ENCODE measurements at places on chromosomes 12 and 14.

DNA sequence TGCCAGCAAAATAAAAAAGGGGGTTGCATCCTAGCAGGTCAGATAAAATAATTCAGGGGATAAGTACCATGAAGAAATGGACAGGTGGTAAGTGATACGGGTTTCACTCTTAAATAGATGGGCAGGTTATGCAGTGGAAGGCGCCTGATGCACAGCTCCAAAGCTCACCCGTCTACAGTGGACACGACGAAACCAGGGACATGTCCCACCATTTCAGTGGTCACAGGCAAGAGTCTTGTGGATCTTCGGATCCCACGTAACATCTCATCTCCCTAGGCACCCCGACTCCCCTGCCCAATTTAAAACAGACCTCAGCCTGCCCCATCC, 60.5 kb downstream of the DDX51 start:
- DNase-seq = no peak

- DNase-seq = no peak
Observed at GRCh38 chr14:101972126-101972866, 7.9 kb downstream of the DYNC1H1 start.

DNA sequence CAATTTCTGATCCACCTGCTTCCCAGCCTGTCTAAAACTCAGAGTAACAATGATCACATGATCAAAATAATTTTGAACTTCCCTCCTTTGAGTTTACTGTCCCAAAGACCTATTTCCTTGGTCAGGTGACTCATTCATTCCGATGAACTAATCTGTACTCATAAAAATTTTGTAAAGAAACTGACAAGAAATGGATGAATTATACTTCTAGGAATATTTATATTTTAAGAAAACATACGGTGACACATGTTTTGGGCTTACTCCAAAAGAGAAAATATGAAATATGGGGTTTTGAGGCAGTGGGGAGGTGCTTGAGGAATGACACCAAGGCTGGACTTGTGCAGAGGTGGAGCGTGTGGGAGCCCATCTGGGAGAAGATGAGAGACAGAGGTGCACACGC, 42.0 kb downstream of the GUCY2C start:
- DNase-seq = no peak

- DNase-seq = no peak
Observed at GRCh38 chr14:104689881-104690711, 678 bp downstream of the INF2 start.

- DNase-seq = no peak
Observed at GRCh38 chr14:77064521-77065178, 33.4 kb upstream of the CIPC start.

GRCh38 chr14:90659156-90659555, 157.1 kb downstream of the TTC7B start:
- no peak for DNase-seq

DNA sequence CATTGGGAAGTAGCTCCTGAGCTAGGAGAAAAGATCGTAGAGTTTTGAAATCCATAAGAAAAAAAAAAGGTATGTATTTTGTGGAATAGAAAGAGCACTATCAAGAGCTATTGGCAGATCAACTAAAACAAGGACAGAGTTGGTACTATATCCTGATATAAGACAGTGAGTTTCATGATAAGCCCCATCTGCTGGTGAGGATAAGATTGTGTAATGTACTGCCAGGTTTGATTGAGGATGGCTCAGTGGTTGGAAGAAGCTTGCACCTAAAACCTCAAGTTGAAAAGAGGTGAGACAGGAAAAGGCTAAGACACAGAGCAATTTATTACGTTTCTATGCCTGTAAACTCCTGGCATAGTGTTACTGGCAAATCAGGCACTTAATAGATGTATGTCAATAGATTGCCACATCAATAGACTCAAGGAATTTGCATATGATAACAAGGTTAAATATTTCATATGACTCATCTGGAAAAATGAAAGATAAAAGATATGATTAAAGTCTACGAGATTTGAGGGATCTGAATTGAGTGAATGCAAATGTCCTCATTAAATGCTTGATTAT, 525.6 kb downstream of the FLRT2 start:
- peak; percentile 33 for DNase-seq

DNA sequence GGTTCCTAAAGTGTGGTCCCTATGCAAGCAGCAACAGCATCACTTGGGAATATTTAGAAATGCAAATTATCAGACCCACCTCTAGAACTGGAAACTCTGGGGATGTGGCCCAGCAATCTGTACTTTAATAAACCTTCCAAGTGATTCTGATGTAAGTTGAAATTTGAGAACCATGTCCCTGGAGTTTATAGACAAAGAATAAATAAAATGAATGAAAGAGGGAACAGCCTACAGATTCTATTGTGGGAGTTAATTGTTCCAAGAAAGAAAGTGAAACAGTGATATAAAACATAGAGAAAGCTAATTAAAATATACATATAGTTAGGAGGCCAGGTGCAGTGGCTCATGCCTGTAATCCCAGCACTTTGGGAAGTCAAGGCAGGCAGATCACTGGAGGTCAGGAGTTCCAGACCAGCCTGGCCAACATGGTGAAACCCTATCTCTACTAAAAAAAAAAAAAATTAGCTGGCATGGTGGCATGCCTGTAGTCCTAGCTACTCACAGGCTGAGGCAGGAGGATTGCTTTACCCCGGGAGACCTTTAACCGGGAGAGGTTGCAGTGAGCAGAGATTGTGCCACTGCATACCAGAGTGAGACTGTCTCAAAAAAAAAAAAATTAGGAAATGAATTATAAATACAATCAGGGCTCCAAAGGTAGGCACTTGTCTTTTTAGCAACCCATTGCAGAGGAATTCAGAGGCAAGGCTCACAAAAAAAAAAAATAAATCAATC, 507.5 kb downstream of the NAV3 start:
- DNase-seq = no peak

DNA sequence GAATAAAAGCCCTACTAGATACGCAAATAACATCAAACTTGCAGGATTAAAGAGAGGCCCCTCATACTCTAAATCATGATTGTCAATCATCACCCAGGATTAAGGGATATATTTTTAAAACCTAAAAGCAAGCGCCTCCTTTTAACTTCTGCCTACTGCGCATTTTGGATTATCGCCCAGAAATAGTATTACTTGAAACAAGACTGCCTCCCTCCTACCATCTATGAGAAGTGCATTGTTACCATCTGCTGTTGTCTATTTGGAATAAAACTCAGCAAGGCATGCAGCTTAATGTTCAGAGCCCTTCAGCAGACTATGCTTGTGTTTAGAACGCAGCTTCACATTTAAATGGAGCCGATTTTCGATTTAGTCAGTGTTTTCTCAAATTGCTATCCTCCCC, 79.6 kb downstream of the EXOC5 start:
- peak; percentile 23 for DNase-seq

GRCh38 chr14:102500158-102500662, 9.4 kb downstream of the ANKRD9 start:
- DNase-seq = no peak

- DNase-seq = no peak
Observed at GRCh38 chr14:32166029-32166428, 35.8 kb upstream of the RNU6-7 start.

- no peak for DNase-seq
Observed at GRCh38 chr12:48034835-48035805, 30.8 kb upstream of the COL2A1 start.

DNA sequence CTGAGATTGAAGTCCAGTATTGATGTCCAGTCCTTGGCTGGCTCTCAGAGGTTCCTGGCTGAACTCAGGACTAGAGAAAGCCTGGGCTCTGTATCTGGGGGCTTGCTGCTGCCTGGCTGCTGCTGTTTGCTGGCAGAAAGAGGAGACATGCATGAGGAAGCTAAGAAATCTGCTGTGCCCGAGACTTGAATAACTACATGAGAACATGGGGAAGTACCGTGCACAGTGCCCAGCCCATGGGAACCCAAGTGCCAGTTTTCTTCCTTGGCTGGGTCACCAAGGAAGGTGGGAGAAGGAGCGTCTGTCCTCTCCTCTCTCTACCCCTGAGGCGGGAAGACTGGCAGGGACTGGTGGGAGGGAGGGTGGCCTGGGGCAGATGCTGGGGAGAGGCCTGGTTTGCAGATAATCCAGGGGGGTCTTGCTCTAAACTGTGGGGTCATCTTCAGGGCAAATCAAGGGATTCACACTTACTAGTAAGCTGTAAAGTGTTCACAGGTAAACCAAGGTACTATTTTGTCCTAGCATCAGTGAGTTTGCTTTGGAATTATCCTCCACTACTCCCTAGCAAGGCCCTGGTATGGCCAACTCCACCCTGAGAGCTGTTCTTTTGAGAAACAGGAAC, 13.8 kb upstream of the ZFP36L1 start:
- DNase-seq = no peak

- no peak for DNase-seq
Observed at GRCh38 chr12:15863984-15864383, 18.2 kb upstream of the STRAP start.

- DNase-seq = no peak
Observed at GRCh38 chr14:70665448-70666360, 24.0 kb downstream of the TTC9 start.

DNA sequence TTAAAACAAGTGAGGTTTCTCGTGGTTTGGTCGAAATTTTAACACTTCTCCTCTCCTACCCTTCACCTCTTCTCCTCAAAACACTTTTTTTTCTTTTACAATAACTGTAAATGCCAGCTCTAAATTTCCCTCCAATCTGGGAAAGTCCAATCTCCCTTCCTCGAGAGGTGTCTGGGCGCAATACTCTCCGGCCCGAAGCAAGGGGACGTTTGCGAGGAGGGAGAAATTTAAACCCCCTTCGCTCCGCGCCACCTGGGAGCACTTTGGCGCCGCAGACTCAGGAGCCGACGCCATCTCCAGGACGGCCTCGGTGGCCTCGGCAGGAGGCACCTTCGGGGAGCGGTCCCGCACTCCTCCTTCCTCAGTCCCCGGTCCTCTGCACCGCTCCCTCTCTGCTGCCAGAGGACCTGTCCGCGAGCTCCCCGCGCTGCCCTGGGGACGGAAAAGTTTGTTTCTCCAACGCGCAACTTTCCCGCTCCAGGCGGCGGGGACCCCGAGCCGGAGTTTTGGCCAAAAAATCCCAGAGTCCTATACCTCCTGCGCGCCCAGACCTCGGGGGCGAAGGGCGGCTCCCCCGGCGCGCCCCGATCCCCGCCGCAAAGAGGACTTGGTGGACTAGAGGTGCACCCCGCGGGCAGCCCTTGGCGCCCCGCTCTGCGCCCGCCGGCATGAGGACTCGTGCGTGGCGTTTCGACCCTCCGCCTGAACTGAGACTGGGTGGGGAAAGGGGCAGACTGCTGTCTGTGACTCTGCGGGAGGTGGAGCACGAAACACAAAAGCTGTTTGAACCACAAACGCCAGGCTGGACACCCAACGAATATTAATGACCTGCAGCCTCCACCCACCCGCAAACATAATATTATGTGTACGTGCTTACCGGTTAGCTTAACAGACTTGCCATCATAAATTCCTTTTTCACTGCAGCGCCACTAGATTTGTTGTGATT, 95.2 kb upstream of the HMGA2 start:
- DNase-seq = no peak

DNA sequence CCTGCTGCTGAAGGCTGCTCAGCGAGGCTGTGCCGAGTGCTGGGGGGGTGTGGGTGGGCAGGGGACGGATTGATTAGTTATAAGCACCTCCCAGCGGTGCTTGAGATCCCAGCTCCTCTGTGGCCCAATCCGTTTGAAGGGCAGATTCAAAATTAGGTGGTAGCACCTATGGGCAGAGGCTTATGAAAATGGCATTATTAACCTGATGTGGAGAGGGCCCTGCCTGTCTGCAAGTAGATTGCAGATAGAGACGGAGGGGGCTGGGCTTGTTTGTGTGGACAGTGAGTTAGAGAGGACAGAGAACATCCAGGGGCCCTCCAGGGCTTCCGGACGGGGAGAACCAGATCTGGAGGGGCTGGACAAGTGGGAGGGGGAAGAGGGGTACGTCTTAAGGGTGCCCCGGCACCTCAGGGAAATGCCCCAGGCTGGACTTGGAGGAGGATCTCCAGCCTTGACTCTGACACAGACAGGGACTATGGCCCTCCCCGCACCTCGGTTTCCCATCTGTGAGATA, at the start of gene RTL1:
TSS of gene RTL1 (minus strand) at position 51 of the 514 bp plus-strand sequence. CDS start 18,934 bp downstream, outside the sequence.
- no peak for DNase-seq

DNA sequence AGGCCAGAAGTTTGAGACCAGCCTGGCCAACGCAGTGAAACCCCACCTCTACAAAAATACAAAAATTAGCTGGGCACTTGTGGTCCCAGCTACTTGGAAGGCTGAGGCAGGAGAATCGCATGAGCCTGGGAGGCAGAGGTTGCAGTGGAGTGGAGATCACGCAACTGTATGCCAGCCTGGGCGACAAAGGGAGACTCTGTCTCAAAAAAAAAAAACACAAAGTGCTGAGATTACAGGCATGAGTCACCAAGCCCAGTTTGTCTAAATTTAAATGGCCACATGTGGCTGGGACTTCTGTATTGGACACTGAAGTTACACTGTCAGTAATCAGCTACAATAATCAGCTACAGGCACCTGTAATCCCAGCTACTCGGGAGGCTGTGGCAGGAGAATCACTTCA, 100.9 kb upstream of the AEBP2 start:
- no peak for DNase-seq
